ENCODE measurements at places on chromosomes 16 and 17. TPM values are rescaled to one million over a fixed set of nuclear protein-coding genes. Genes with fewer than 3 reads are reported as not detected.

The ZNF598 gene
- total RNA-seq, result 29.6 TPM

The RNF222 gene
- not detected for total RNA-seq

The BAIAP3 gene
- 0.89 TPM for total RNA-seq

The SOX9 gene
- 11.9 TPM for total RNA-seq

The RPL23 gene
- 1,439 TPM for total RNA-seq

The USP10 gene
- total RNA-seq, result 30.6 TPM

The CALB2 gene
- total RNA-seq, result 1.7 TPM

The SLFN12 gene
- 28.2 TPM for total RNA-seq

The IFT20 gene
- total RNA-seq, result 54.5 TPM

The TBC1D3K gene
- not detected for total RNA-seq

The CPHXL2 gene
- not detected for total RNA-seq

The SLFN11 gene
- total RNA-seq, result 30.3 TPM

The WNK4 gene
- 1.5 TPM for total RNA-seq

The TP53TG3F gene
- not detected for total RNA-seq

The KRTAP3-2 gene
- total RNA-seq, result not detected

The KRTAP4-4 gene
- total RNA-seq, result not detected

The CCL3 gene
- not detected for total RNA-seq

The PMP22 gene
- 19.6 TPM for total RNA-seq

The TMC7 gene
- 0.69 TPM for total RNA-seq

The AATK gene
- total RNA-seq, result 0.23 TPM

The ARHGAP44 gene
- total RNA-seq, result 1.2 TPM

All from smooth muscle cell of the umbilical artery (primary cell).